ENCODE measurements at places on chromosomes 6 and 20.

GRCh38 chr20:60219231-60219630 is 261.0 kb downstream of the CDH26 start:
- no peak for DNase-seq

- DNase-seq = no peak
Measured at GRCh38 chr6:57182017-57182432, 9.9 kb downstream of the BAG2 start.

- DNase-seq = no peak
Measured at GRCh38 chr20:55977690-55978459, 27.4 kb downstream of the CBLN4 start.

GRCh38 chr6:35061102-35061615 is 80.0 kb downstream of the TCP11 start:
- no peak for DNase-seq

DNA sequence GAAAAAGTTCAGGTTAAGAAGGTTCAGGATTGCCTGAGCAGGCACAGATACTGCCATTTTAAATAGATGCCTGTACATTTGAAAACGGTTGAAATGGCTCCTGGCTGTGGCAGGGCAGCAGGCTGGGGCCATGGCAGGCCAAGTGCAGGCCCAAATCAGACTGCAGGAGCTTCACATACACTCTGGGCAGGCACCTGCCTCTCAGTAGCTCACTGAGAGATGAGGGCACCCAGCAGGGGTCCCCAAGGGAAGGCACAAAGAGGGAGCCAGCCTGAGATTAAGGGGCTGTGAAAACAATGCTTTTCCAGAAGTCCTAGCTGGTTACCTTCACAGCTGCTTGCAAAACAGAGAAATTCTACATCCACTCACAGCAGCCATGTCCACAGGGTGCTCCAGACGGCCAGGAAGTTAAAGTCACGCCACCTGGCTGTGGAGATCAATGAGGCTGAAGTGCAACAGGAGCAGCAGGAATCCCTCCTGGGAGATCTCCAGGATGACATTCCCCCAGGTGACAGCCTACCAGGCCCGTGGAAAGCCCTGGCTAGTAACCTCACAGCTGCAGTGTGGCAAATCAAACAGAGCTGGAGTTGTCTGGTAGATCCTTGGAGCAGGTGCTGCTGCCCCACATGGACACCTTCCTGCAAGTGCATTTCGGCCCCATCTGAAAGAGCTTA is 6.2 kb upstream of the RAET1E start:
- no peak for DNase-seq

- no peak for DNase-seq
Measured at GRCh38 chr20:23011008-23011721, 23.9 kb upstream of the SSTR4 start.

DNA sequence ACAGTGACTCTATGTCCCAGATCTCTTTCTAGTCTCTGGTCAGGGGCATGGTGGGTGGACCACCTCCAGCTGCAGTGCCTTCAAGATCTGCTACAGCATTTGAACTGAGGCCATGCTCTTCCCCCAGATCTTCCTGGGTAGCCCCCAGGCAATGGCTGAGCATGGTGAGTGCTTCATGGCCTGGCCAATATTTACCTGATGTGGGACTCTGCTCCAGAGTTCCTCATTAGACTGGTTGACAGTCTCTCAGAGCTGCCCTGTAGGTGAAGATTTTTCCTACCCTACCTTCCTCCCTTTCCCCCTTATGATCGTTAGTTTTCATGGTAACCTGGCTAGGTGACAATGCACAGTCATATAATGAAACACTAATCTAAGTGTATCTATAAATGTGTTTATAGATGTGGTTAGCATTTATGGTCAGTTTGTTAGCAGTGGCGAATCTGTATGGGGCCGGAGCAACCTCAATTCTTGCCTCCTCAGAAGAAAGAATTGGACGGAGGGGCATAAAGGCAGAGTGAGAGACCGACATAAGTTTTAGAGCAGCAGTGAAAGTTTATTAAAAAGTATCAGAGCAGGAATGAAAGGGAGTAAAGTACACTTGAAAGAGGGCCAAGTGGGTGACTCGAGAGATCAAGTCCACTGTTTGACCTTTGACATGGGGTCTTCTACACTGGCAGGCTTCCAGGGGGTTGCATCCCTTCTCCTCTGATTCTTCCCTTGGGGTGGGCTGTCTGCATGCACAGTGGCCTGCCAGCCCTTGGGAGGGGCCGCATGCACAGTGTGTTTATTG is 256.3 kb downstream of the CD83 start:
- no peak for DNase-seq

DNA sequence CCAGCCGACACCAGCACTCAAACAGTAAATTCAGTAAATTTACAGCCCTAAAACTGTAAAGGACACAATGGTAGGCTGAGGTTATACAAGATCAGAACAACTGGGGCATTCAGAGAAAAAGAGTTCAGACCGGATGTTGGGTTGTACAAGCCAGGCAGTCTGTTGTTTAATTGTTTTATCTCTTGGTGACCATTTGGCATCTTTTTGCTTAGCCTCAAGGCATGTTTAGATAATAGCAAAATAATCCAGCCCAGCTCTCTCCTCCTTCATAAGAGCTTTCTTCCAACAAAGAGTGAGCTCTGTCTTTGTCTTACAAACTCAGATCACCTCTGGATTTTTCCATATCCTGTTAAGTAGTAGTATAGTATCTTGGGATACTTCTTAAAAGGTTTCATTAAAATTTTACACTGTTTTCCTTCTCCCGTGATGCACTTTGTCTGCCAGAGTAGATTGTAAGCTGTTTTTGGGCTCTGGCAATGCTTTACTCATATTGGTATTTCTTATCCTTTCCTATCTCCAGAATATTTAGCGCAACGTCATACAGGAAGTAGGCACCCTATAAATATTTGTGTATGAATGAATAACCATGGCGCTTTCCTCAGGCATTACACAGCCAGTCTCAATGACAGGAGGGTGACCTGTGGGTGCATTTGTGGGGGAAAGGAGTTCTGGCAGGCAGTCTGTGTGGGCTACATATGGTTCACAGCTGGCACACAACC is 35.6 kb upstream of the TRAM2 start:
- no peak for DNase-seq

GRCh38 chr6:151576633-151577032 is 82.8 kb downstream of the CCDC170 start:
- no peak for DNase-seq

- DNase-seq = no peak
Measured at GRCh38 chr20:16393836-16394235, 179.4 kb downstream of the KIF16B start.

DNA sequence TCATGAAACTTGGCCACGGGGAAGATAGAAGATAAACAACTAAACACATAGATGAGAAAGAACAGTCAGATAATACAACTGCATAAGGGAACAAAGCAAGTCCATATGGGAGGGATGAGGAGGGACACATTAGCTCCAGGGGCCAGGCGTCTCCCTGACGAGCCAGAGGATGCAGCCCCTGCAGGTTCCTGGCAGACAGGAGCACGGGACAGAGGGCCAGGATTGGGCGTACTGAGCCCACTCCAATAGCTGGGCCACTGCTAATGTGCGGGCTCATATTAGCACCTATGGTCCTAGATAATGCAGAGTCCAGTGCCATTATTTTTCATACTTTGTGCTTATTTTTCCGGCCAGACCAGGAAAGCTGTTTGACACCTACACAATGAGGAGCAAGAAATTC is 182.9 kb downstream of the ANKRD60 start:
- DNase-seq = no peak
